Stimulated activated CD8-positive, alpha-beta memory T cell treated with anti-CD3 and anti-CD28 coated beads, Interleukin-12 subunit alpha, Interleukin-12 subunit beta, amount 100 ng/mL, for 4 hours (primary cell): ENCODE measurements at places on chromosomes 2 and 18.
A peak's percentile ranks its signal among the peaks of the same experiment; 100 is the strongest.

- DNase-seq = no peak
Measured at GRCh38 chr2:214992911-214993310, 145.5 kb downstream of the ABCA12 start.

DNA sequence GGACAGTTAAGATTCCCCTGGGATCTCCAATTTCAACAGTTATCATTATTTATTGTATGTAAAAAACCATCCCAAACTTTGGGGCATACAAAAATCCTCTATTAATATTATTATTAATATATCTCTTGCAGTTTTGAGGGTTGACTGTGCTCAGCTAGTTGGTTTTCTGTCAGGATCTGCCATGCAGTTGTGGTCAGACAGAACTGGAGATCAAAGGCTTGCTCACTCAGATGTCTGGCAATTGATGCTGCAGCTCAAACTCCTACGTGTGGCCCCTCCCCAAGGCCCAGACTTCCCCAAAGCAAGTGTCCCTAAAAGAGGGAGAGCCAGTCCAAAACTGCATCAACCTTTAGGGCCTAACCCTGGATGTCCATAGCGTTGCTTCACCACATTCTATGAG is 204.7 kb downstream of the TTC32 start:
- DNase-seq = no peak

- DNase-seq = no peak
Measured at GRCh38 chr18:37393221-37393827, 172.3 kb downstream of the CELF4 start.

DNA sequence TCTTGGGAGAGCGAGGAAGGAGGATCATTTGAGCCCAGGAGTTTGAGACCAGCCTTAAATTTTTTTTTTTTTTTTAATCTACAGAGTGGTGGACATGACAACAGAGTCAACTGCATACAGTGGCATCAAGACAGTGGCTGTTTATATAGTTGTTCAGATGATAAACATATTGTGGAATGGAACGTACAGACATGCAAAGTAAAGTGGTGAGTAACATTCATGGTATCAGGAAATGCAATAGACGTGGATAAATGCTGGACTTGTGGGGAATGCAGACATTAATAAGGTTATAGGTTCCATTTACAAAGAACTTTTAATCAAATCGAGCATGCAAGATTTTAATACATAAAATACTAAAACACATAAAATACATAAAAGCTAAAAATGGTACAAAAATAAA is 11.9 kb downstream of the WDR43 start:
- DNase-seq = no peak

- DNase-seq = no peak
Measured at GRCh38 chr18:12308386-12309100, 502 bp downstream of the TUBB6 start.

DNA sequence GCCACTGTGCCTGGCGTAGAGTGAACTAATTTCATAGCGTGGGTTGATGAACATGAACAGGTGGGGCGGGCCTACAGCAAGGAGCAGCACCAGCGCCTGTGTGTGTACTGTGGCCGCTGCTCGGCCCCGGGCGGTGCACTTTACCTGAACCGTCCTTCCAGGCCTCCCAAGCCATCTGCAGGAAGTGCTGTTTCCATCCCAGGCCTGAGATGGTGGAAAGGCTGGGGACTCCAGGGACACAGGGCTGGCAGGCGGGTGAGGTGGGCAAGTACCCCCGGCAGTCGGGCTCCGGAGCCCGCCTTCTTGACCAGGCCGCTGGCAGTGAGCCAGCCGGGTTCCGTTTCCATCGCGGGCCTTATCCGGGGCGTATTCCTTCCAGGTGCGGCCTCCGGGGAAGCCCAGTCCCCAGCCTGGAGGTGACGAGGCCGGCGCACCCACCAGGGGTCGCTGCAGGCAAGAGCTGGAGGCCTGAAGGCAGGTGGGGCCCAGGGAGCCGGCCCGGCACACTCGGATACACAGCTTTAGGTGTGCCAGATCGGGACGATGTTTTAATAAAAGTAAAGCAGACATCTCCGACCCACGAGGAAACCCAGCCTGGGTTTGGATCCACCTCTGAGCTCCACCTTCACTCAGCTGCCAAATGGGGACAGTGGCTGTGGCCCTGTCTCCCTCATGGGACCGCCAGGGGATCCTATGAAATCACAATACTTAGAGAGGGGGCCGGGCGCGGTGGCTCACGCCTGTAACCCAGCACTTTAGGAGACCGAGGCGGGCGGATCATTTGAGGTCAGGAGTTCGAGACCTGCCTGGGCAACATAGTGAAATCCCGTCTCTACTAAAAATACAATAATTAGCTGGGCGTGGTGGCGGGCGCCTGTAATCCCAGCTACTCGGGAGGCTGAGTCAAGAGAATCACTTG is 22.7 kb upstream of the PDIA6 start:
- DNase-seq = peak; percentile 35
